ENCODE measurements at places on chromosomes 3 and 15.

- no peak for DNase-seq
These were observed 178.7 kb upstream of the DPH6 start for GRCh38 chr15:35724626-35725025.

DNA sequence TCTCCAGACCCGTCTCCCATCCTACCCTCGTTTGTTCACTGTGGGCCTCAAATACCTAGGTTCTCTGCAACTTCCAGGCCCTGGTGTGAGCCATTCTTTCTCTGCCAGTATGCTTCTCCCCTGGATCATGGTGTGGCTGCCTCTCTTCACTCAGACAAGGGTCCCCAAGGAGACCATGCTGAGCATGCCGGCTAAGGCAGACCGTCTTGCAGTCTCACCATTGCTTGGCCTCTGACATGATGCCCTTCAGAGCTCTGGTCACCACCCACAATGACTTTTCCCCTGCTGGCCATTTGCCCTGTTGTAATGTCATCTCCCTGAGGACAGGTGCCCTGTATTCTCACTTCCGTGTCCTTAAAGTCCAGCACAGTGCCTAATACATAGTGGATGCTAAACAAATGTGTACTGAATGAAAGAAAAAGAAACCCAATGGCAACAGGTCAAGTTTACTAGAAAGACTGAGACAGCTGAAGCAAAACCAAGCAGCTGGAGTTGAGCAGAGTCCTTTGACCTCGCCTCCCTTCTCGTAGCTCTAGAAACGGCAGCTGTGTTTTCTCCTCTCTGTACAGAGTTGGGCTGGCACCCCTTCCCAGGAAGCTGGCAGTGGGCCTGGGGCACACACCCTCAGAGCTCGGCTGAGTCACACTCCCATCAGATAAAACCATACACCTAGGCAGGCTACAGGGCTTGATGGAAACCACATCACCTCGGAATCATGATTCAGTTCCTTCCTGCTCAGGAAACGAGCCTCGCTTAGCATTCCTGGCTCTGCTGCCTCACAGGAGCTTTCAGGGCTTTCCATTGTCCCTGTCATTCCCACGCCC is 8.6 kb downstream of the TLR9 start:
- no peak for DNase-seq

- no peak for DNase-seq
These were observed 35.4 kb downstream of the RBP2 start for GRCh38 chr3:139440639-139441556.

- no peak for DNase-seq
These were observed 240.4 kb upstream of the BHLHE40 start for GRCh38 chr3:4738737-4739274.

- no peak for DNase-seq
These were observed 529.6 kb downstream of the SHQ1 start for GRCh38 chr3:72318504-72319193.

DNA sequence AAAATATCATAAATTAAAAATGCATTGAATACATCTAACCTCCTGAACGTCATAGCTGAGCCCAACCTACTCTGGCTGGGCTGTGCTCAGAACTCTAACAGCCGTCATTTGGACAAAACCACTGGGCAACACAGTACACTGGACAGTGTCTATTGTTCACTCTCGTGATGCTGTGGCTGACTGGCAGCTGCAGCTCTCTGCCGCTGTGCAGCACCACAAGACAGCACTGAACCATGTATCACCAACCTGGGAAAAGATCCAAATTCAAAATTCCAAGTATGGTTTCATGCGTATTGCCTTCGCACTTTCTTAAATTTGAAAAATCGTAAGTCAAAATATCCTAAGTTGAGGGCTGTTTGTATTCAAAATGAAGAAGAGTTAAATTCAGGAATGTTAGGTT is 145.1 kb upstream of the CNTN4 start:
- DNase-seq, result no peak

- no peak for DNase-seq
These were observed 76.3 kb upstream of the UMPS start for GRCh38 chr3:124653797-124654469.

GRCh38 chr15:98080791-98081190 is 120.3 kb downstream of the ARRDC4 start:
- no peak for DNase-seq

GRCh38 chr15:77144026-77144425 is 73.1 kb upstream of the TSPAN3 start:
- no peak for DNase-seq

GRCh38 chr3:116445311-116445841 is at the start of gene LSAMP:
TSS of gene LSAMP (minus strand) at chr3:116445487.
- no peak for DNase-seq

GRCh38 chr15:62241135-62241770 is 76.2 kb upstream of the C2CD4B start:
- no peak for DNase-seq

DNA sequence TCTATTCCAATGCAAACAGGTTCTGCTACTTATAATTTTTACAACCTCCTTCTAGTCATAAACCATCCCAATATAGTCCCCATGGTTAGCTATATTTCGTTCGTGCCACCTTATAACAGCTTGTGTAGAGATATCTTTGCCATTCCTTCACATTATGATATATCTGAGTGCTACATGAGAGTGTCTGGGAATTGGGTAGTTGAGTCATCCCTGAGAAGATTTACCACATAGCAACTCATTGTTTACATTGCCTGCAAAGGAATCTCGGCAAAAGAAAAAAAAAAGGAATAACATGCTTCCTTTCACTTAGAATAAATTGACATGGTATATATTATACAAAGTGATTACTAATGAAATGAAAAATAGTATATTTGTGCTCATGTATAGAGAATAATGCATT is 86.0 kb upstream of the VGLL3 start:
- DNase-seq, result no peak

DNA sequence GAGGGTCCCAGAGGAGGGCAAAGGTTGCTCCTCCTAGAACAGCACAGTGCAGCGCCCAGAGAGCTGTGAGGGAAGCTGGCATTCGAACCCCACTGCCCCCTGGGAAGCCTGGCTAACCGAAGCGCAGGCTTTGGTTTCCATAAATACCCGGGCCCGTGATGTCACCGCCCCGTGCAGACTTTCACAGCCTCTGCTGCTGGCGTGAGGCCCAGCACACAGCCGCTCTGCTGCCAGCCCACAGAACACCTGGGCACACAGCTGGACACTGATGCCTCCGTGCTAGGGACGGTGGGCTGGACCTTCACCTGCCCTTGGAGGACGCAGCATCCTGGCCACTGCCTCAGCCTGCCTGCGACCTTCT is 1.0 kb downstream of the IQSEC1 start:
- DNase-seq, result peak; percentile 40

- no peak for DNase-seq
These were observed 75.5 kb downstream of the PEX5L start for GRCh38 chr3:179961071-179961702.

DNA sequence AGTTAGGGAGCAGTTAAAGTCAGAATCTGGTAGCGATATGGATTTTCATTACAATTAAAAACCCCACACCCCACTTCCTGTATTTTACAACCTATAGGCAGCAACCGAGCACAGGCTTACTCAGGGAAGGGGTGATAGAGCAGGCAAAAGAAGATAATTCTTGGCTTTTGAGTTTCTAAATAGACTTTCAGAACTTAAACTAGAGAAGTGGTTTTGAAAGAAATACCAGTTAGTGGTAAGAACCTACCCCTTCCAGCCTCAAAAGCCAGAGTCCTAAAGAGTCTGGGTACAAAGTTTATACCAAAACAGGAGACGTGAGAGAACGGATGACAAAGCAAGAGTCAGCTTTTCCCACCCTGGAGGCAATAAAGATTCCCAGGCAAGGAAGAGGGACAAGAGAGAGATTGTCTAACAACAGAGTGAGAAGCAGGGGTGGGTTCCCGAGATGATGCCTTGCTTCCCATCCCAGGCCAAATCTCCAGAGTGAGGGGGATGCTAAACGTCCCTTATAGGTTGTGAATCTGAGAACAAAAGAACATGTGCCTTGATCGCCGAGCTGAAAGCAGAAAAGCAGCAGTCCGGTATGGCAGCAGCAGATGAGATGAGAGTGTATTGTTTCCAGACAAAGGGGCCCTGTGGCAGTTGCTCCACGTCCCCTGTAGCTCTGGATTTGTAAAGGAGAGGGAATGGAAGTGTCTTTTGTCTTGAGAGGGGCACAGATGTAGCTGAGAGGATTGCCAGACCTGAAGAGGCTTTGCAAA is 36.8 kb downstream of the KLHL6 start:
- DNase-seq, result no peak

GRCh38 chr3:17182166-17182565 is 297.4 kb downstream of the PLCL2 start:
- DNase-seq, result no peak

- DNase-seq, result no peak
These were observed 590.4 kb upstream of the DPPA4 start for GRCh38 chr3:109927726-109928125.

DNA sequence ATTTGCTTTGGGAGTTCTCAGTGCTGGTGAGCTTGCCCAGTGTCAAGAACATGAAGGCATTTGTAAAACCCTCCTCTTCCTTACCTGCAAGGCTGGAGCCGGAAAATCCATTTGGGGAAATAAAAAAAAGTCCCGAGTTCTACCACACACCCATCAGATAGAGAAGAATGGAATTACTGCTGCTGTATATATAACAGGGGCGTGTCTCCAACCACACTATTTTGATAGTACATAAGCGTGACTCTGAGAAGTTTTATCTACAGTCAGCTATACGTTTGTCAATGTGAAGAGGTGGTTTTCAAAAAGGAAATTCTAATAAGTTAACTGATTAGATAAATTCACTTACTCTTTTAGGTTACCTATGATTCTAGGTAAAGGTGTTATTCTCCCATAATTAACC is 1.3 kb upstream of the CPA3 start:
- DNase-seq, result no peak

GRCh38 chr3:16040991-16041390 is 133.5 kb upstream of the GALNT15 start:
- DNase-seq, result no peak

DNA sequence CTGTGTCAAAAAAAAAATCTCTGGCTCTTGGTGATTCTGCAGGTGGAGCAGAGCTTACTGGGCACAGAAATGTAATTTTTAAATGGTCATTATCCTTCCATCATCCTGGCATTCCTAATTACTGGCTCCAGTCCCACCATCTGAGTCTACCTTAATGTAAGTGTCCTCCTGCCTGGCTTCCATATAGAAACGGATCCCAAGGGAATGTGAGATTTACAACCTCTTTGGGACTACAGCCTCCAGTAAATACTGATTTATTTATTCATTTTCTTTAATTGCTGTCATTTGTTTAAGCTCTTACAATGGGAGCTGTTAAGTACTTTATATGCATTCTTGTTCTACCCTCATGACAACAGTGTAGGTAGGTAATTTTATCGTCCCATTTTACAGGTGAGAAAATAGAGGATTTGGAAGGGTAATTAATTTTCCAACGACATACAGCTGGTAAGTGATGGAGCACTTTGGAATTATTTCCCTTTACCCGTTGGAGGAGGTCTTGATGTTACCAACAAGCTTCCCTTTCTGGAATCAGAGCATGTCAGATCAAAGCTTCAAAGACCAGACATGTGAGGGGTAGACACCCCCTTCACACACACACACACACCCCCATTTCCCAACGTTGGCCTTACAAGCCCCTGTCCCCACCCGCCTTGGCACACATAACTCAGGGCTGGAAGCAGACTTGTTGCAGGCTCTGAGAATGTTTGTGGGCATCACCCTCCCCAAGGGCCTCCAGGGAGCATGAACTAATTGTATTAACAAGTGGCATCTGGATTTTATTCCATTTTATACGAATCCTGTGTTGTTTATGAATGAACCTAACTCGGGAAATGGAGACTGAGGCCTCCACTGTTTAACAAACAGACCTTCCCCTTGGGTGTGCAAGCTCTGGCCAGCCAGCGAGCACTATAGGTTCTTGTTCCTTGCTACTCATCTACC is 116.9 kb downstream of the ALDH1A2 start:
- no peak for DNase-seq

- DNase-seq, result no peak
These were observed 428.0 kb downstream of the RAP2B start for GRCh38 chr3:153590051-153590450.

GRCh38 chr15:78662028-78662427 is 21.0 kb upstream of the CHRNB4 start:
- no peak for DNase-seq

GRCh38 chr3:195907934-195908693 is at the start of gene TNK2:
TSS of gene TNK2 (minus strand) at chr3:195908551. CDS start at chr3:195888588, 19,963 bp downstream.
- DNase-seq, result no peak

DNA sequence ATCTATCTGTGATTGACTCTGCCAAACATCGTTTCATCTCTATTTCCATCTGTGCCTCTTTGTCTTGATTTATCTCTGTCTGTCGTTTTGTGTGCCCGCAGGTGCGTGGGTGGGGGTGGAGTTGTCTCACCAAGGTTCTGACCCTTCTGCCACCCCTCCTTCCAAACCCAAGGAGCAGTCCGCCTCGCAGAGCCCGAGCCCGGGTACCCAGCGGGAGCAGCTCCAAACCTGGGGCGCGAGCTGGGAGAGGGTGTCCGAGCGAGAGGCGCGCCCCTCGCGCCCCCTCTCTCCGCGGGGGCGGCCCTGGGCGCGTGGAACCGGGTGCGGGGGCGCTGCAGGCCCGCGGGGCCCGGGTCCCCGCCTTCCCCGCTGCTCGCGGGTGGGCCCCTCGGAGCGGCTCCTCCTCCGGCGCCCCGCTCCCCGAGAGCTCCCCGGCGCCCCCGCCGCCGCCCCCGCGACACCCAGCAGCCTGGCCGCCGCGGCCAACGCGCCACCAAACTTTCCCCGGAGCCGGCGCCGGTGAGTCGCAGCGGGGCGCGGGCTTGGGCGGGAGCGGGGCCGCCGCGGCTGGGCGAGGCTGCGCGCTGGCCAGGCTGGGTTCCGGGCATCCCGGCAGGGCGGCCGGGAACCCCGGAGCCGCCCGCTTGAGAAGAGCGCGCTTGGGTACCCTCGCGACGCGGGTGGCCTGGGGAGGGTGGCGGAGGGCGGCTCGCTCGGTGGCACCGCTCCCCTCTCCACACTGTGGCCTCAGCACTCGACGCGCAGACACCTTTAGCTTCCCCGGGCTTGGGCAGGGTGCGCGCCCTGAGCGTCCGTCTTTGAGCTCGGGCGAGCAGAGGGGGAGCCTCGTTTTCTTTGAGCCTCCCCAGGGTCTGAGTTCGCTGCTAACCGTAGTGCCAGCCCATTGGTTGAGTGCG is at the start of gene HRH1:
TSS of gene HRH1 (plus strand) at position 458 of the 917 bp plus-strand sequence. CDS start 104,545 bp downstream, outside the sequence.
- DNase-seq, result no peak
